ENCODE measurements at places on chromosomes 4 and X.

- DNase-seq, result no peak
Measured at GRCh38 chrX:150257353-150258175, 105.6 kb upstream of the MAMLD1 start.

GRCh38 chr4:121479808-121480207, 99.0 kb upstream of the QRFPR start:
- DNase-seq, result no peak

DNA sequence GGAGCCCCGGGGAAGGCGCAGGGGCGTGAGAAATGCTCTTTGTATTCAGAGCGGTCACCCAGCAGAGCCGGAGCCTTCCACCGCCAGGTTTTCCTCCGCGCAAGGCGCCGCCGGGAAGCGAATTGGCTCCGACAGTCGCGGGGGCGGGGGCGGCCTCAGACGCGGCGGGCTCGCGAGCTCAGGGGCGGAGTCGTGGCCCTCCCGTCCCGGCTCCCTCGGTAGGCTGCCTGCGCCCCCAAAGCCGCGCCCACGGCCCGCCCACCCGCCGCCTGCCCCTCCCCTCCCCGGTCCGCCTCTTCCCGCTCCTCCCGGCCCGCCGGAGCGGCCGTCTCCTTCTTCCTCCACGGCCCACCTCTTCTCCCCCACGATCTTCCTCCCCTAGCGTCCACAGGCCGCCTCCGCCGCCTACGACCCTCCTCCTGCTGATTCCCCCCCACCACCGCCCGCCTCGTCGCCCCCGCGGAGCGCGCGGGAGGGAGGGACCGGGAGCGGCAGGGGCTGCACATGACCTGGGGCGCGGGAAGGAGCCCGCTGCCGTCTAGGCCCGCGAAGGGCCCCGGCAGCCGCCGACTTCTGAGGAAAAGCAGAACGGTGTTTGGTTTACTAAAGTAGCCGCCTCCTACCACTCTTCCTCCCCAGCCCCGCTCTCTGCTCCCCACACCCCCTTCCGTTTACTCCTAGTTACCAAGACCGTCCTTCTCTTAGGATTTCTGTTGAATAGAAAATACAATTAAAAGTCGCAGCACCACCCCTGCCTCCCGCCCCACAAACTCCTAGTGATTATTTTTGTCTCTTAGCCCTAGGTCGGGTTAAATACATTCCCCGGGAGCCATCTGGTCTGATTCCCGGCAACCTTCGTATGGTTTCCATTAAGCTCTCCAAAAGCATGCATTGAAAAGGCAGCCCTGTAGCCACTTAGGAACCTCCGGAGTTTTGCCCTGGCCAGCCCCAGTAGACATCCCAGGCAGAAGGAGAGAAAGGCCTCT, 53.2 kb downstream of the C4orf51 start:
- peak; percentile 96 for DNase-seq

DNA sequence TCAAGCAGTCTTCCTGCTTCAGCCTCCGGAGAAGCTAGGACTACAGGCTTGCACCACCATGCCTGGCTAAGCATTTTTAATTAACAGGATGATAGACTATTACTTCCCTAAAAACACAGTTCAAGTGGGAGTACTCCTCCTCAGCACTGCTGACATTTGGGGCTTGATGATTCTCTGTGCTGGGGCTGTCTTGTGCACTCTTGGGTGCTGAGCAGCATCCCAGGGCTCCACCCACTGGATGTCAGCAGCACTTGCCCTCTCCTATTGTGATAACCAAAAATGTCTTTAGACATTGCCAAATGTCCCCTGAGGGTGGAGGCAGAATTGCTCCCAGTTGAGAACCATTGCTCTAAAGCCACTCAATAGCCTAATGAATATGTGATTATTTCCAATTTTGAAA, 60.4 kb downstream of the CLCN4 start:
- DNase-seq, result no peak

DNA sequence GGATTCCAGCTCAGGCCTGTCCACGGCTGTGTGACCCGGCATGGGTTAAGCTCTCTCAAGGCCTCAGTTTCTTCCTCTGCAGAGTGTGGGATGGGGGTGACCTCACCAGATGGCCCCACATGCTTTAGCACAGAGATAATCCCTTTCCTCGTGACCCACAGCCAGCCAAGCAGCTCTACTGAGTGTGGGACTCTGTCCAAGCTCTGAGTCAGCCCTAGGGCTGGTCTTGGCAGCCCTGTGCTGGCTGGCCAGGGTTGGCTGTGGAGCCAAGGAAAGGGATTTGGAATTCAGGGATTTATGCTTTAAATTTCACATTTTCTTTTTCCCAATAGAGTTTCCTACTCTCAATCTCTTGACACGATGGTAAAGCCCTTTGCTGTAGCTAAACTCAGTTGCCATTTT, 19.7 kb upstream of the SPON2 start:
- DNase-seq, result no peak

- DNase-seq, result no peak
Measured at GRCh38 chr4:66091786-66092185, 421.5 kb upstream of the EPHA5 start.

DNA sequence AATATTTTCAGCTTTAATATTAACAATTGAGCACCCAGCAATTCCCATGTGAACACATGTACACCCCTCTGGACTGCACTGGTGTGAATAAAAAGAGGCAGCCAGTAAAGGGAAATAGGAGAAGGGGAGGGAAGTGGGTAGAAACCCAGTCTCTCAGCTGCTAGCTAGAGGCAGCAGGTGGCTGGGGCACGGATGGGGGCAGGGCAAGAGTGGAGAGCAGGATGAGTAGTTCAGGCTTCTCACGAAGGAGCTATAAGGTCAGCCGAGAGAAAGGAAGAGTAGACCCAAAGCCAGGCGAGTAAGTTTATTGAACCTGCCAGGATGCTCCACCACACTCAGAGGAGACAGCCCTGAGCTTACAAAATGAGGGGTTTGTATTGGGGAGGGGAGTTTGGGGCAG, 184.8 kb upstream of the MTMR8 start:
- DNase-seq, result no peak
